ENCODE measurements at places on chromosomes 6 and 20.
A peak's percentile ranks its signal among the peaks of the same experiment; 100 is the strongest.

DNA sequence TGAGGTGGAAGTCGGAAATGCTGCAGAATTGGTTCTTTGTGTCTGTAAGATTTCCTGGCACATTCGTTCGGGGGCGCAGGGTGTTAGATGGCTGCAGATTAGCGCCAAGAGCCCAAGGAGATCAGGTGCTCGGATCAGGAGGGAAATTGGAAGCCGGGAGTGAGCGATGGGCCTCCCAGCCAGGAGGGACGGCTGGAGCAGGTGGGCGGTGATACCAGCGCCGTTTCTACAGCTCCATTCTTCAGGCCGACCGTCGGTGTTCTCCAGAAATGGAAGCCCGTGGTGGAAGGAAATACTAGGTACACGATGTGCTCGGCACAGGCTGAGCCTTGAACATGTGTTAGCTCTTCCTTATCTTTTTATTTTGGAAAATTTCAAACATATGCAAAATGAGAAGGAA is 6.5 kb downstream of the SIRPA start:
- DNase-seq: no peak

DNA sequence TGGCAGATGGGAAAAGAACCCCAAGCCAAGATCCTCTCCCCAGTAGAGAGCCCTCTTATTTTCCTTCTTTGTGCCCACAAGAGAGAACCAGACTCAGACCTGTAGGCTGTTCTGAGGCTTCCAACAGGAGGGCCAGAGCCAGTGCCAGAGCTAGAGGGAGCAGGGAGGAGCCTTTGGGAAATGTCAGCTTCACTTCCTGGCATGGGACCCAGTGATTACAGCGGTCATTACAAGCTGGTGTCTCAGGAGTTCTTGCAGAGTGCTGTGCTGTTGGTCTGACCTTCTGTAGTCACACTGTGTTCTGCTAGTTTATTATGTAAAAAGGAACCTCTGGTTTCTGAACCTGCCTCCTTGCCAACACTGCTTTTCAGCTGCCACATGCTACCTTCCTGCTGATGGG is 38.9 kb downstream of the STK35 start:
- DNase-seq: peak; percentile 48

- no peak for DNase-seq
These were observed 56.1 kb upstream of the PNRC1 start for GRCh38 chr6:89024456-89024855.

- DNase-seq: no peak
These were observed 26.5 kb downstream of the LCA5 start for GRCh38 chr6:79510707-79511106.

DNA sequence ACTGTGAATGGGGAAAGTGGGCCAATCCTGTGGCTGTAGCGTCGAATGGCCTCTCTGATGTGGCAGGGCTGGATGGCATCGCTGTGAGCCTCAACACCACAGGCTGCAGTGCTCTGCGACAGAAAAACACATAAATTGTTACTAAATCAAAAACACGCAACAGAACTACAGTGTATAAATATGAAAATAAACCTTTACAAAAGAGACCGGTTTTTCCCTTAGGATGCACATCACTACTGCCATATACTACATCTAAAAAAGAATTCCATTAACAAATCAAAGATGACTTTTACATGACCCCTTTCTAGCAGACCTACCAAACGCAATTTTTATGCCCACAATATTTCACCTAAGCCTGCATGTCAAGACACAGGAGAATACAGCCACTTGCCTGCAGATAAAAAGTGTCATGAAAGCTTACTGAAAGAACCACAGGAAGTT is 395.5 kb upstream of the RUNX2 start:
- DNase-seq: no peak

- no peak for DNase-seq
These were observed 220.8 kb upstream of the HEY2 start for GRCh38 chr6:125528621-125529041.

DNA sequence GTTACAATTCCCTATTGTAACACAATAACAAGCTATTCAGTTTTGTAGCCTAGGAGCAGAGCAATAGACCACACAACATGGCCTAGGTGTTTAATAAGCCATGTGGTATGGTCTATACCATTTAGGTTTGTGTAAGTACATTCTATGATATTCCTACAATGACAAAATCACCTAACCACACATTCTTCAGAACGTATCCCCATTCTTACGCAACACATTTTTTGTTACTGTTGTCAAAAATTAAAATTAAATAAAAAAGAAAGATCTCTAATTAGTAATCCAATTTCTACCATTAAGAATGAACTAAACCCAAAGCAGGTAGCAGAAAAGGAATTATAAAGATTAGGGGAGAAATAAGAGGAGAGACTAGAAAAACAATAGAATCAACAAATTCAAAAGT is 44.0 kb downstream of the RANBP9 start:
- DNase-seq: no peak

DNA sequence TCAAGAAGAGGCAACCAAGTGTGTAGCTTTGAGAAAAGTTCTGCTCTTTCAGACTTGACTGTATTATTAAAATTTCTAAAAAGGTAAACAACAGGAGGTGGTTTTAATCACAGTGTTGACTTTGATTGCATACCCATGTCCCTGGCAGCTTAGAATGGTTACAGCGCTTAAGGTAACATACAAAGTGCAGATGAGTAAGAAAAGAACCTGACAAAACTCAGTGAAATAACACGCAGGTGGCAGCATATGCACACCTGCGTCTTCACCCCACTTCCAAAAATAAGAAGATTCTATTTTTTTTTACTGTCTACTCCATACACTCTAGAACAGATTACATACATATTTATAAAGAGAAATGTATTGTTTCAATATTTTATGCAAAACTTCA is 233.5 kb downstream of the GMPR start:
- DNase-seq: no peak

DNA sequence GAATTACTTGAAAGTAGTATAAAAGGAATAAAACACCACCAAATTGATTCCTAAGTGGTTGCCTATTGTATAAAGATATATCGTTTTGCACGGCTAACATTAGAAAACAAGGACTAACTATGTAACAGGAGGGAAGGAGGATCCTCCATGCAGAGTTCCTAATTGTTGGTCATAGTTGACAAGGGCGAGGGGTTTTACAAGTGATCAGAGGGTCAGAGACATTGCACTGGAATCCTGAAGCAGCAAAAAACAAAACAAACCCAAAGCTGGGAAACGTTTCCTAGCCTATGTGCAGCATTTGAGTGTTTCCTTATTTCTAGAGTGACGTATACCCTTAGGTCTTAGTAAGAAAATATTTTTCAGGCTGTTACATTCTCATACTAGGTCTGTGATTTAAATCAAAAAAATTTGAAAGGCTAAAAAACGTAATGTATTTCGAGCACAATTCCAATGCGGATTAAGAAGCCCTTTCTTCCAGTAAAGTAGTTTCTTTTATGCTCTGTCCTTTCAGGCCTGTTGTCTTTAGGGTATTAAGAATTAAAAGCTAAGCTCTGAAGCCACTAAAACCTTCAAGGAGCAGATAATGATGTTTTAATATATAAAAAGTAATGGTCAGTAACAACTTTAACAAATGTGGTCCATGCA is 373.8 kb upstream of the MMS22L start:
- no peak for DNase-seq

DNA sequence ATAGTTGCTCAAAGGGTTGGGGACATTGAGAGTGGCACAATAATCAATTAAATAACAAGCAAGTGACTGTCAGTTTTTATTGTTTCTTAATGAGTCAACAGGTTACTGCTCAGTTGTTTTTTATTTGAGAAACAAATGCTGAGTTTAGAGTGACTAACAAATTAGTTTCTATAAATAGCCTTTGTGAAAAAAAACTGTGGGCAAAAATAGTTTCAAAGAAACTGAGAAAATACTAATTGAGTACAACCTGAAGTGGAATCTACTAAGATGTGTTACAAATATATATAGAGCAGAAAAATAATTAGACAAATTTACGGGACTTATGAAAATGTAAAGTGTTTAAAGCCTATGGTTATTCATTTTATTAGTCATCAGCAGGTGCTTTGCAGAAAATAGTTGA is 22.3 kb downstream of the BEND6 start:
- DNase-seq: no peak

- no peak for DNase-seq
These were observed 85.7 kb downstream of the TAF4 start for GRCh38 chr20:61979701-61980635.

DNA sequence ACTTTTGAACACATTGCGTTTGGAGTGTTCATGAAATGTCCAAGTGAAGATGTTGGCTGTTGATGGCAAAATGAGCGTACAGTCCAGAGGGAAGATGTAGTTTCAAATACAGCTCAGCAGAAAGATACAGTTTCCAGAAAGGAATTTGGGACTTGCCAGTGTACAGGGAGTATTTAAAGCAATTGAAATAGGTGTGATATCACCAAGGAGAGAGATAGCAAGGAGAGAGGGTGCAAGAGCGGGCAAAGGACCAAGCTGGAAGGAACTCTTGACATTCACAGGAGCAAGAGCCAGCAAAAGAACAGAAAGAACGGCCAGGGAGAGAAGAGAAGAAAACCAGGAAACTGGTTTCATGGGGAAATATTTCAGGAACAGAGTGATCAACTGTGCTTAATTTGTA is 47.8 kb downstream of the CARMIL1 start:
- DNase-seq: no peak

GRCh38 chr20:45037050-45037449 is 63.9 kb downstream of the KCNS1 start:
- DNase-seq: peak; percentile 67

GRCh38 chr6:160042788-160043301 is 74.0 kb downstream of the IGF2R start:
- DNase-seq: peak; percentile 68

Data from fibroblast of lung (primary cell).